Stimulated activated CD4-positive, alpha-beta T cell treated with anti-CD3 and anti-CD28 coated beads, Interleukin-4, amount 100 ng/mL, for 48 hours (primary cell): ENCODE measurements at places on chromosomes 6 and 20.

DNA sequence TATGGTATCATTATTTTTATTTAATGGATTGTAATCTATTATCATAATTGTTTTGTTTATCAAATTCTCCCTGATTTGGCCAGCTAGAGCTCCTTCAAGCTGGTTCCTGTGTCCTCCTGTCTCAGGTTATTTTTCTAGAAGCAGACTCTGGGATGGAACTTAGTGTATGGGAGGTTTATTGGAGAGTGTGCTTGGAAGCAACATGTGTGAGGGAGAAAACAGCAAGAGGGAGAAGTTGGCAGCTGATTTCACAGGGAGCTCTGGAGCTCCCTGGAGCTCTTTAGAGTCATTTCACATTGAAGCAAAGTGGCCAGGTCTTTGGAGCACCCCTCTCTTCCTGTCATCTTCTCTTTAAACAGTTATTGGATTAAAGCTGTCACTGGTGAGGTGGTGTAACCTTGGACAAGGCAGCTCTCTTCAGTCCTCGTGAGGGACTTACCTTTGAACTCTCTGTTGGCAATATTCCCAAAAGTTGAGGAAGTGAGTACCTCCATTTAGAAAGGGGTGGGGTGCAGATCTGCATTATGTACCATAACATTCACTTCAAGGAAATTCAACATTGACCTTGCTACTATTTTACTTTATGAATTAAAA is 103.6 kb downstream of the PHF3 start:
- DNase-seq: no peak

DNA sequence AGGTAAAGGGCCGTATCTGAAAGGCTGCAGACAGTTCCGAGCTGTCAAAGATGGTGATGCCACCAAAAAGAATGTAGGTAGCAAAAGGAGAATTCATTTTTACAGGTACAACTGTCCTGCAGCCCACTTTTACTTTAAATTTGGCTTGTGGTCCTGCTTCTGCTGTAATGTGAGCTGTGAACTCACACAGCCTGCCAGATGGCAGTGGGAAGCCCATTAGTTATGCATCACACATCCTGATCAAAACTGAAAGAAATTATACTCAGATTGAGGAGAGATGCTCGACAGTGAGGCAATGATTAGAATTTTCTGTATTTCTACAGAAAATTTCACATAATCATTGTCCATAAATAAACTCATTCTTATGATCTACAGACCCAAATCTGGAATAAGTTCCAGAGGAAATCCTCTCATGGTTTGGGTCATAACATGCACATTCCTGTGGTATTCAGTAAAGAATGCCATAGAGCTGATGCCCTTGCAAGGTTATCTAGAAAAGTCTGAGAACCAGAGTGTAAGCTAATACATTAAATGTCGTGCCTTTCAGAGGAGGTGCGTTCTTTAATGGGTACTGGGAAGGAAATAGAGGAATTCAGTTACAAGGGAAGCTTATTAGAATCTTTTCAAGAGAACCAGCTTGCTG is 23.9 kb upstream of the E2F3 start:
- no peak for DNase-seq

DNA sequence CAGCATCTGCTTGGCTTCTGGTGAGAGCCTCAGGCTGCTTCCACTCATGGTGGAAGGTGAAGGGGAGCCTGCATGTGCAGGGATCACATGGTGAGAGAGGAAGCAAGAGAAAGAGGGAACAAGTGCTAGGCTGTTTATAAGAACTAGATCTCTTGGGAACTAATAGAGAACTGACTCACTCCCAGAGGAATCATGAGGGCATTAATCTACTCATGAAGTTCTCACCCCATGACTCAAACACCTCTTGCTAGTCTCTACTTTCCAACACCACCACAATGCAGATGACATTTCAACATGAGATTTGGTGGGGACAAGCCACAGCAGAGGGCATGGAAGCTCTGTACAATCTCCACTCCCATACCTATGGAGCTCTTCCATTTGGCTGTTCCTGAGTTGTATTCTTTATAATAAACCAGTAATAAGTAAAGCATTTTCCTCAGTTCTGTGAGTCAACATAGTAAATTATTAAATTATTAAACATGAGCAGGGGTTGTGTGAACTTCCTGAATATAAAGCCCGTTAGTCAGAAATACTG is 524.1 kb upstream of the NRSN1 start:
- DNase-seq: no peak

DNA sequence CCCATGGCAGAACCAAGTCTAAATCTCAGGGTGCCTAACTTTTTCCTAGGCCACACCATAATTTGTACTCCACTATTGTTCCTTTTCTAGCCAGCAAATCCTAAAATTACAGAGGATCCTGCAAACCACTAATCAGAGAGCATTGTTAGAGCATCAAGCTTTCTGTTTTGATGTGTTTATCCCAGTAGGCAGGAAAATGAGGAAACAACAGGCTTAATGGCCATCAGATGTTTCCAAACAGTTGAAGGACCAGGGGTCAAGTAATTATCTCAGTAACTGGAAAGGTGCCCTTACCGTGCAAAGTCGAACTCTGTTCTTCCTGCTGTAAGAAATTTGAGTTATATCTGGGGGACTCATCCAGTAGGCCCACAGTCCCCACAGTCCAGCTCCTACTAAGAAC is 58.7 kb downstream of the RALY start:
- no peak for DNase-seq

- DNase-seq: no peak
Observed at GRCh38 chr6:159973406-159973805, 4.5 kb downstream of the IGF2R start.

GRCh38 chr6:149111556-149112115 is 205.9 kb upstream of the TAB2 start:
- no peak for DNase-seq

DNA sequence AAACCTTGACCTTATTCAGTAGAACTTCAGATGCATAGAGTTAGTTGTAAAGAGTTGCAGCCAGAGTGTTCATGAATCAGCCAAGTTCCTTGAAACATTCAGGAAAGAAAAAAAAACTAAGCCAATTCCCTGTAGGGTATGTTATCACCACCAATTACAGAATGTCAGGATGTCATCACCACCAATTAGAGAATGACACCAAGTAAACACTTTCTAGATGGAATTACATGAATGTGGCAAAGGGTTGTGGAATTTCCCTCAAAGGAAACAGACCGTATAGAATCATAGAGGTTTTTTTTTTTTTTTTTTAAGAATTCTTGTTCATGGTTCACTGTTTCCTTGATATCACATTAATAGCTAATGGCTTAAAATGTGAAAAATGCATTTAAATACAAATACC is 472.1 kb upstream of the RNF217 start:
- DNase-seq: no peak

DNA sequence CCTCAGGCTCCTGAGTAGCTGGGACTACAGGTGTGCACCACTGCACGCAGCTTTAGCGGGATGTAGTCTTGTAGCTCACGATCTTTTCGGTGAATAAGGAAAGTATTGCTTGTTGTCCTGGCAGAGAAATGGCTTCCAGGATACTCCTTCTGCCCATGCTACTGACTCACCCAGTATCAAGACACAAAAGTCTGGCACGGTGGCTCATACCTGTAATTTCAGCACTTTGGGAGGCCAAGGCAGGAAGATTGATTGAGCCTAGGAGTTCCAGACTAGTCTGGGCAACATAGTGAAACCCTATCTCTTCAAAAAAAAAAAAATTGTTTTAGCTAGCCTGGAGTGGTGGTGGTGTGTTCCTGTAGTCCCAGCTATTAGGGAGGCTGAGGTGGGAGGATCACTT is 40.9 kb upstream of the B4GALT5 start:
- no peak for DNase-seq

DNA sequence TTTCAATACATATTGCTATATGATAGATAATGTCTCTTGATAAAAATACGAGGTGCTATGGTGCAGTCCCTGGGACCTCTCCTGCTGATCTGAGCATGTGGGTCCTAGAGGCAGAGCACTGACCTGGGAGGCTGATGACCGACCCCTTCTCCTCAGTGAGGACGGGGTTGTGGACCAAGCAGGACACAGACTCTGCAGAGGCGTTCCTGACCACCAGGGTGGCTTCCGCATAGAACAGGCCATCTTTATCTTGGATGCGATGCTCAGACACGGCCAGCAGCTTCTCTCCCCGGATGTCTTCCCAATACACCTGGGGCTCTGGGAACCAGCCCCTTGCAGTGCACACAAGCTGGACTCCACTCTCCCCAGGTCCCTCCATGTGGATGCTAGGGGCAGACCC is 4.2 kb downstream of the BTNL2 start:
- no peak for DNase-seq

DNA sequence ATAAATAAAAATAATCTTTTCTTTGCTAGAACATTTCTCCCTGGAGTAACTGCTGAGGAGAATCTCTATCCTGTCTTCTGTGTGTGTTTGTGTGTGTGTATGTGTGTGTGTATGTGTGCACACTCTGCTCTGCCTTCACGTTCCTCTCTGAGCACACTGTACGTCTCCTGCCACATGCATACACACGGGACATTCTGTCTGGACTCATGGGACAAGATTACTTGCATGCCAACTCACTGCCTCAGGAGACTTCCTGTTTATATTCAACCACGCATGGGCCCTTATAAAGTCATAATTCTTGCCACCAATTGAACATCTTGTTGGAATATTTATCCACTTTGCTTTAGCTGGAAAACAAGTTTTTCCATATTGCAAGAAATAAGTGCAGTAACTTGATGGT is 930.6 kb downstream of the KIF16B start:
- DNase-seq: no peak

GRCh38 chr6:44138717-44139350 is 11.5 kb downstream of the TMEM63B start:
- DNase-seq: no peak

- DNase-seq: peak; percentile 47
Observed at GRCh38 chr6:90079560-90080490, 185.6 kb downstream of the GJA10 start.

GRCh38 chr6:36927691-36928546 is 26.6 kb upstream of the PI16 start:
- no peak for DNase-seq

GRCh38 chr6:111841822-111842221 is 31.4 kb downstream of the FYN start:
- DNase-seq: no peak
